ENCODE measurements at places on chromosomes 1 and 21. TPM values are rescaled to one million over a fixed set of nuclear protein-coding genes. Genes with fewer than 3 reads are reported as not detected.

Gene RIPPLY3
- 0.27 TPM for total RNA-seq

Gene JUN
- 12.5 TPM for total RNA-seq

GRCh38 chr1:58561633-58562032 lies 15.1 kb upstream of the OMA1 start:
- no peak for DNase-seq
- no peaks in the 10 kb centered on the region for H3K36me3 ChIP-seq
- H3K27ac ChIP-seq: no peak overlapping the region

DNA sequence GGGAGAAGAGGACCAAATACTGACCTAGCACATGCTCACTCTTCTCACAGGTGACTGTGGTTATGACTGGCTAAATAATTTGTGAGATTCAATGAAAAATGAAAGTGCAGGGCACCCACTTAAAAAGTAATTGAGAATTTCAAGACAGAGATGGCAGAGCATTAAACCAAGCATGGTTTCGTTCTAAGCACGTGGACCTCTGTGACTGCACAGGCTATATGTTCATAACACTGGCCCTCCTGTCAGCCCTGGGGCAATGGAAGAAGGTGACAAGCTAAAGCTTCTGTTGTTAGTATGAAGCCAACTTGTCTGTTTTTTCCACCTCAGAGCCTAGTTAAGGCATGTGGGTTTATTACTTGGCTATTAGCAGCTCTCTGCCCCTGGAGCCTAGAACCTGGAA lies 130.9 kb downstream of the FASLG start:
- DNase-seq: no peak
- no peak overlapping the region for H3K4me3 ChIP-seq
- no peaks in the 10 kb centered on the region for H3K4me1 ChIP-seq
- no peak overlapping the region for H3K27ac ChIP-seq
- no peaks in the 10 kb centered on the region for H3K27me3 ChIP-seq

- H3K27ac ChIP-seq: no peak overlapping the region
- H3K4me1 ChIP-seq: no peaks in the 10 kb centered on the region
- no peak for DNase-seq
- no peaks in the 10 kb centered on the region for H3K27me3 ChIP-seq
- no peak overlapping the region for H3K4me3 ChIP-seq
- no peaks in the 10 kb centered on the region for H3K36me3 ChIP-seq
Measured at GRCh38 chr1:164440232-164440631, 118.8 kb upstream of the PBX1 start.

GRCh38 chr21:45615145-45615711 lies 28.3 kb upstream of the PCBP3 start:
- DNase-seq: peak; percentile 90
- H3K4me1 ChIP-seq: peaks cover 25% of the 10 kb centered on the region
- peak overlapping the region; percentile 71 for H3K4me3 ChIP-seq
- no peaks in the 10 kb centered on the region for H3K27me3 ChIP-seq
- no peaks in the 10 kb centered on the region for H3K36me3 ChIP-seq

DNA sequence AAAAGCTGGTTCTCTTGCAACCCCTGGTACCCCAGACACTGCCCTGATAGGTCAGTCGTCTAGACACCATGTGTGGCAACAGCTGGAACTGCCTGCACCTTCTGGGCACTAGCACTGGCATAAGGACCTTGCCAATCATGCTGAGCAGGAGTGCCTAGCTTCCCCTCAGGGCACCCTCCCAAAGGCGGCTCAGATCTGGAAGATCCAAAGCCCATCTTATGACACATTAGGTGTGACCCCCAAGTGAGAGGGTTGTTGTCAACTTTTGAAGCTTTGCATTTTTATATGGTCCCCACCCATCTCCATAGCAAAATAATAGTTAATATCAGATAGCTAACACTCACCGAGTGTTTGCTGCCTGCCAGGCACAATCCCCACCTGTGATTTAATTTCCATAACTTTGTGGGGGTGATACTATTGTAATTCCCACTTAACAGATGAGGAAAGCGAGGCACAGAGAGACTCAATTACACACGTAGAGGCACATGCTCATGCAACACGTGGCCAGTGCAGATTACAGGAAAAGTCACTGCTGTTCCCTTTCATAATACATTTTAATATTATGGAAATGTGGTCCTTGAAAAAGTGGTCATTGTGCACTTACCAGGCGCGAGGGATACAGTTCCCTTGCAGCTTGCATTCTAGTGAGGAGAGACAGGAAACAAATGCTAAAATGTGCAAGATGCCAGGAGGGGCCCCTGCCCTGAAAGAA lies 25.8 kb downstream of the EXOC8 start:
- DNase-seq: no peak
- no peak overlapping the region for H3K27ac ChIP-seq
- H3K4me1 ChIP-seq: no peaks in the 10 kb centered on the region
- no peak overlapping the region for H3K4me3 ChIP-seq
- no peaks in the 10 kb centered on the region for H3K27me3 ChIP-seq
- H3K36me3 ChIP-seq: no peaks in the 10 kb centered on the region

Data from activated CD4-positive, alpha-beta memory T cell treated with anti-CD3 and anti-CD28 coated beads for 36 hours (primary cell).